ENCODE measurements at places on chromosomes 16 and 17.

DNA sequence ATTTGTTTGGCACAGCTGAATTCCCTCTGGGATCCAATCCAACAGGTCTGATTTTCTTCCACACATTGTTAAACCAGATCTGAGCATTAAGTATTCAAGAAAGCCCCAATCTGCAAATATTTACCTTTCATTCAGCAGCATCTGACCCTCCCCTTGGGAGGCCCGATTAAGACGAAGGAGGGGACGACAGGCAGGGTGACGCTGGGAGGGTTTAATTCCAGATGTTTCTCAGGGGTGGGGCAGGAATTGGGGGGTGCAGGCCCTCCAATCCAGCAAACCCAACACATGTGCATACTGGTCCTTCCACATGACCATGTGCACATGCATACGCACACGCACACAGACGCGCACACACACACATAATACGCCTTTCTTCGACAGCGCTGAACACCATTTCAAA is 240.5 kb downstream of the GSG1L start:
- DNase-seq: no peak

GRCh38 chr16:17222871-17223401 is 247.8 kb downstream of the XYLT1 start:
- DNase-seq: no peak

DNA sequence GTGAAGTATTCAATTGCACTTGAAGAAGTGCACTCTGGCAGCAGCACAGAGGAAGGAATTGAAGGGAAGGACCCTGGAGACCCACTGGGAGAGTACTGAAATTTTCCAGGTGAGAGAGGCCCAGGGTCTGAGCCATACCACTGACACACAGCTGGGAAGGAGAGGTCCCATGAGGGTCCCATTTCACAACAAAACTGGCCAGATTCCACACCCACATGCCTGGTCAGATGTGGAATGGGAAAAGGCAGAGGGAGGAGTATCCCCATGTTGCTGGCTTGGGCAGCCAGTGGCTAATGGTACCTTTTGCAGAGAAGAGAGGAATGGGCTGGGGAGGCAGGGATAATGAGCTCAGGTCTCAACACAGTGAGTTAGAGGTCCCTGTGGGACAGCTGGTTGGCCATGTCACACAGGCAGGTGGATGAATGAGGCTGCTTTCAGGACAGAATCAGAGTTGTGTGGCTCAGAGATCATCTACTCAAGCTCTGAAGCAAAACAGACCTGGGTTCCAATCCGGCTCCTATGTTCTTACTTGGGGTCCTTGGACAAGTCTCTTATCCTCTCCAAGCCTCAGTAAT is 26.2 kb upstream of the NGFR start:
- no peak for DNase-seq

DNA sequence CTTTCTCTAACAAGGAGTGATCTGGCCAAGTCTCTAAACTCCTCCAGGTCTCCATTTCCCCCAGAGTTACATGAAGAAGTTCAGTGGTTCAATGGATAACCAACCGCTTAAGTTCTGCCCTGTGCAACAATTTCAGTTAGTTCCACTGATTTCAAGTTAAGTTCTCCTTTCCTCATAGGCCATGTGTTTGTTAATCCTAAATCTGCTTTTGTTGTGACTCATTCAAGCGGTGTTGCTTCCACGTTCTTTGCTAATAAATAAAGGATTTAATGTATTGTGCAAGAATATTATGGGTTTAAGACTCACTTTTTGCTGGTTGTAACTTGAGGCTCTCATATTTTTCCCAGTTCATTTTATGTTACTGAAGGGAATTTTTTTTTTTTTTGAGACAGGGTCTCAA is 36.3 kb downstream of the GNA13 start:
- DNase-seq: no peak

DNA sequence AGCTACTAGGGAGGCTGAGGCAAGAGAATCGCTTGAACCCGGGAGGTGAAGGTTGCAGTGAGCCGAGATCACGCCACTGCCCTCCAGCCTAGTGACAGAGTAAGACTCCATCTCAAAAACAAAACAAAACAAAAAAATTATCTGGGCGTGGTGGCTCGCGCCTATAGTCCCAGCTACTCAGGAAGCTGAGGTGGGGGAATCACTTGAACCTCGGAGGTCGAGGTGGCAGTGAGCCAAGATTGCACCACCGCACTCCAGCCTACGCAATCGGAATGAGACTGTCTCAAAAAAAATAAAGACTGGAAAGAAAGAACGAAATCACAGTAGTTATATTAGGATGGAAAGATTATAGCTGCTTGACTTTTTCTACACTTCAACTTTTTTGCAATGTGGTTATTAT is 18.9 kb downstream of the COG1 start:
- peak; percentile 73 for DNase-seq

DNA sequence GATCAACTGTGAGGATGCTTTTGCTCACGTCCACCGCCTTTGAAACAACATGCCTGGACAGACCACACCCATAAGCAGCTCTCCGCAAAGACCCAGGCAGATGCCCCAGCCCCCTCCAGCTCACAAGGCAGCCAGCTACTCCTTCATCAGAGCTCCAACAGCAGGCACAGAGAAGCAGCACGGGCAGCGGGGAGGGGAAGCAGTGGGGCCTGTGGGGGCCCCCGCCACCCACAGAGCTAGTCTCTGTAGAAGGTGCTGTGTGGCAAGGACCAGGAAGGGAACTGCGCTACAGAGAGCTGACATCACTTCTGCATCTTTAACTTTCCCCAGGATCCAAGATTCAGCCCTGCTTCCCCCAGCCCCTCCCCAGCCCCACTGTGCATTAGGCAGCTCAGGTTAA is 10.0 kb upstream of the SCNN1G start:
- no peak for DNase-seq

GRCh38 chr17:39175695-39176093 is 9.7 kb upstream of the ARL5C start:
- DNase-seq: no peak

All from CD4-positive, alpha-beta T cell treated with Interleukin-2 at 100 ng/mL for 4 hours (primary cell).